ENCODE measurements at places on chromosomes 6 and 20. TPM values are rescaled to one million over a fixed set of nuclear protein-coding genes. Genes with fewer than 3 reads are reported as not detected.

The CLIC5 gene
- 0.05 TPM for total RNA-seq

The SRSF12 gene
- total RNA-seq, result 0.28 TPM

The POU3F2 gene
- total RNA-seq, result not detected

The PSORS1C1 gene
- 2.9 TPM for total RNA-seq

The CCNC gene
- total RNA-seq, result 43.4 TPM

The LRRC73 gene
- total RNA-seq, result 2.9 TPM

The RTF2 gene
- 89.2 TPM for total RNA-seq

The CNBD2 gene
- total RNA-seq, result 3.7 TPM

The CYP24A1 gene
- 3.0 TPM for total RNA-seq
